ENCODE measurements at places on chromosomes 2 and 18.

GRCh38 chr2:68742626-68743415 is 8.2 kb downstream of the ARHGAP25 start:
- DNase-seq: no peak

DNA sequence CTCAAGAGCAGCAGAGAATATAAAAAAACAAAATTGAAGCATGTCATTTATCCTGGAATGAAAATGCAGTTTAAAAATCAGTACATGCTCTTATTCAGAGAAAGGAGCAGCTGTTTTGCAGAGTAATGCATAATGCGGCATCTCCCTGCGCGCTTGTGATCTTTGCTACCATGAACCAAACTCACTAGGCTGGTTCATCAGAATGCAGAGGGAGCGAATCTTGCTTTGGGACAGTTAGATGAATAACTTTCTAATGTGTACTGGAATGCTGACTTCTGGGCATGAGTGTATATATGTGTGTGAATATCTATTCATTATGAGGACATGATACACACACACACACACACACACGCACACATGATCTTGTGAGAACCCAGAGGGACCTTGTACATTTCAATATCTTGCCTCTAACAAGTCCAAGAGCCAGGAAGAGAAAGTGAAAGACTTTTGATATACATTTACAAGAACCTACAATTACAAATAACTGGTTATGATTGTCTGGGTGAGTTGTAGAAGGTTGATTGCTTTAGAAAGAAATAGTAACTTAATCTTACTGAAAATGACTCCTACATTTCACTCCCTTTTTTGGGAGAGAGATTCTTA is 54.1 kb upstream of the THOC1 start:
- DNase-seq: no peak

- DNase-seq: no peak
Observed at GRCh38 chr2:27833931-27834330, 56.3 kb downstream of the RBKS start.

GRCh38 chr18:394262-394986 is 106.1 kb downstream of the COLEC12 start:
- DNase-seq: no peak

- no peak for DNase-seq
Observed at GRCh38 chr18:52670896-52671295, 330.9 kb downstream of the DCC start.

- DNase-seq: no peak
Observed at GRCh38 chr2:54772531-54772930, 49.1 kb downstream of the EML6 start.

- no peak for DNase-seq
Observed at GRCh38 chr2:239716536-239717318, 308.4 kb downstream of the NDUFA10 start.

GRCh38 chr2:186718122-186718521 is 24.3 kb downstream of the FAM171B start:
- DNase-seq: no peak

- no peak for DNase-seq
Observed at GRCh38 chr2:30273574-30273929, 42.2 kb downstream of the LBH start.

DNA sequence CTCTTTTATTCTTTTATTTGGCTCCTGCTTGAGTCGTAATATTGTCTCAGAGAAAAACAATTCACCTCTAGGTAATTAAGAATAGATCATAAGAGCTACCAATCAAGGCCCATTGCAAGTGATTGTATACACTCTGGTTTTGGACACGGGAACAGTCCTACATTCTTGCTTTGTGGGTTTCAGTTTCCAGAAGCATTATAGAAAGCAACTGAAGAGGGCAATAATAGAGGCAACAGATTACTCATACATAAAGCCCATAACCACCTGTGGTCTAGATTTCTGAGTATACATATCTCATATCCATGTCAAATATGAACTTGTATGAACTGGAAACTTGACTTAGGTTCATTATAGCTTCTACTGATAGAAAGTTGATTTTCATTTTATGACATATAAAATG is 65.4 kb downstream of the DIS3L2 start:
- DNase-seq: no peak

- no peak for DNase-seq
Observed at GRCh38 chr2:168470320-168471162, 14.5 kb downstream of the CERS6 start.

DNA sequence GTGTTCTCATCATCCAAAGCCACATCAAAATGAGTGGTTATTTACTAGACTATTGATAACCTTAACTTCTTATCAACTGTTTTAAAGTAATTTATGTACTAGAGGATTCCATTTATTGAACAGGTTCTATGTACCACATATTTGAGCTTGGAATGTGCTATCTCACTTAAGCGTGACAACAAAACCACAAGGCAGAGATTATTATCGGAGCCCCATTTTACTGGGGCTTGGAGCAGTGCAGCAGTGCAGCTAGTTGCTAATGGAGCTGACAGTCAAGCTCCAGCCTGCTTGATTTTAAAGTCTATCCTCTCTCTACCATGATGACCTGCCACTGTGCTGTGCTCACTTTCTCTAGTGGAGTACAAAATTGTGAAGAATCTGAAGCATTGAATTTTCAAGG is 24.6 kb downstream of the GCG start:
- no peak for DNase-seq

GRCh38 chr2:3105814-3106569 is 271.6 kb downstream of the EIPR1 start:
- no peak for DNase-seq

DNA sequence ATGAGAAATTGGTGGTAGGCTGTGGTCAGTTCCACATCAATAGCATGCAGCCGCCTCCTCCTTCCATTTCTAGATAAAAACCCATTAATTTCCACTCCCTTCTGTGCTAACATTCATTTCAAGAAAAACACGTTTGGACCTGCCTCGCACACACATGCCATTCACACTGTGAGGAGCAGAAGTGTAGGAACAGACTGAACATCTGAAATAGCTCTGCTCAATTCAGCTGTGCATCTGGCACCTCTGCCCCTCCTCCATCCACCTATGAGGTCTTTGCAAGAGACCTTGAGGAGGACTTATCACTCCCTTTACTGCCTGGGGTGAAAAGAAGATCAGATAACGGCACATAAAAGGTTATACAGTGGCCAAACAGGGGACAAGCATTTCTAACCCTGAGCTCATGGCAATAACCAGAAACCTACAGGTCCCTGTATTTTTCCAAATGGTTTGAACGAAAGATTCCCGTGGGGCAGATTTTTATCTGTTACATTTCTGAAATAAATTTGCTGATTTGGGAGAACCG is 30.8 kb upstream of the LRP2 start:
- no peak for DNase-seq

DNA sequence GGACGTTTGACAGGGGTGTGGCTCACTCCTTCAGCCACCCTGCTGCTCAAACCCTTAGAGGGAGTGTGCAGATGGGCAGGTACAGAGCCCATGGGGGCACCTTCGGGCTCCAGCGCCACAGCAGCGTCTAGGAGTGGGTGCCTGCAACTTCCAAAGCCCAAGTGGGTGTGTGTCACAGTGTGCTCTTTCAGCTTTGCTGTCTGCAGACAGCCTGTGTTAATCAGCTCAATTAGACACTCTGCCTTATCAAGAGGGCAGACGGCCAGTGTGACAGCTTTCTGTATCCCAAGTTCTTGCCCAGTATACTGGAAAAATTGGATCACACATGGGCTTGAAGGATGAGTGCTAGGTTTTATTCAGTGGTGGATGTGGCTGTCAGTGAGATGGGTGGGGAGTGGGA is 96.7 kb downstream of the AP1S3 start:
- DNase-seq: no peak

- no peak for DNase-seq
Observed at GRCh38 chr2:158321264-158321663, 135.3 kb downstream of the CCDC148 start.

GRCh38 chr18:63975628-63976027 is 5.7 kb downstream of the SERPINB8 start:
- no peak for DNase-seq

- no peak for DNase-seq
Observed at GRCh38 chr2:185823773-185824172, 85.2 kb downstream of the FSIP2 start.

- no peak for DNase-seq
Observed at GRCh38 chr2:45909677-45910191, 258.3 kb downstream of the PRKCE start.
